ENCODE measurements at places on chromosomes 16 and 17. TPM values are rescaled to one million over a fixed set of nuclear protein-coding genes. Genes with fewer than 3 reads are reported as not detected.

The TUBB3 gene
- 559 TPM for total RNA-seq

The CDK5R1 gene
- 0.83 TPM for total RNA-seq

The COG1 gene
- total RNA-seq, result 19.8 TPM

The SLC9A5 gene
- 1.3 TPM for total RNA-seq

The CHST4 gene
- total RNA-seq, result not detected

The PRM1 gene
- not detected for total RNA-seq

All from smooth muscle cell of trachea (primary cell).